ENCODE measurements at places on chromosomes 3 and 15. TPM values are rescaled to one million over a fixed set of nuclear protein-coding genes. Genes with fewer than 3 reads are reported as not detected.

Gene ARHGAP31
- total RNA-seq, result 0.96 TPM

Gene GNAT1
- not detected for total RNA-seq

Gene GOLGA8J
- total RNA-seq, result not detected

Gene CEMIP
- 2.4 TPM for total RNA-seq

Gene TRIM42
- not detected for total RNA-seq

Gene MORC1
- total RNA-seq, result not detected

Gene LRRC31
- total RNA-seq, result not detected

Gene SLC28A1
- 0.05 TPM for total RNA-seq

Gene KLF15
- total RNA-seq, result 0.12 TPM

Gene COL6A5
- total RNA-seq, result not detected

Gene IL12A
- total RNA-seq, result 1.2 TPM

Gene HRG
- not detected for total RNA-seq

Gene AMOTL2
- 41.2 TPM for total RNA-seq

Gene GCNT3
- total RNA-seq, result 149 TPM

Gene MESP1
- 7.2 TPM for total RNA-seq

Gene PLD1
- 7.2 TPM for total RNA-seq

Gene ZNF80
- total RNA-seq, result not detected

Gene IL17RE
- total RNA-seq, result 0.98 TPM

Gene C3orf22
- total RNA-seq, result not detected

Gene ATP13A4
- not detected for total RNA-seq

Gene SH3GL3
- total RNA-seq, result 0.73 TPM

Gene SLC2A2
- not detected for total RNA-seq

Gene CCDC191
- total RNA-seq, result 1.9 TPM

Gene KNG1
- not detected for total RNA-seq

Gene ISLR
- 0.39 TPM for total RNA-seq

Gene IQCB1
- total RNA-seq, result 11.1 TPM

Gene FBXL22
- 0.27 TPM for total RNA-seq

Gene PGBD4
- total RNA-seq, result 1.1 TPM

Gene SKOR1
- total RNA-seq, result 0.03 TPM

Gene P2RY14
- not detected for total RNA-seq

Gene CHRNA5
- total RNA-seq, result 36.4 TPM

Gene DUOXA2
- not detected for total RNA-seq

Gene HTD2
- total RNA-seq, result 7.2 TPM

Gene SEMA3B
- total RNA-seq, result 9.3 TPM
